ENCODE measurements at places on chromosomes 16 and 17. TPM values are rescaled to one million over a fixed set of nuclear protein-coding genes. Genes with fewer than 3 reads are reported as not detected.

- DNase-seq: no peak
Observed at GRCh38 chr17:77116371-77116860, 24.4 kb upstream of the SEC14L1 start.

GRCh38 chr17:50218771-50219315 is 17.4 kb upstream of the COL1A1 start:
- DNase-seq: no peak

Gene GNGT2
- total RNA-seq: not detected

Gene ITGB4
- total RNA-seq: 5.2 TPM
